ENCODE measurements at places on chromosomes 16 and 17.
A peak's percentile ranks its signal among the peaks of the same experiment; 100 is the strongest.

DNA sequence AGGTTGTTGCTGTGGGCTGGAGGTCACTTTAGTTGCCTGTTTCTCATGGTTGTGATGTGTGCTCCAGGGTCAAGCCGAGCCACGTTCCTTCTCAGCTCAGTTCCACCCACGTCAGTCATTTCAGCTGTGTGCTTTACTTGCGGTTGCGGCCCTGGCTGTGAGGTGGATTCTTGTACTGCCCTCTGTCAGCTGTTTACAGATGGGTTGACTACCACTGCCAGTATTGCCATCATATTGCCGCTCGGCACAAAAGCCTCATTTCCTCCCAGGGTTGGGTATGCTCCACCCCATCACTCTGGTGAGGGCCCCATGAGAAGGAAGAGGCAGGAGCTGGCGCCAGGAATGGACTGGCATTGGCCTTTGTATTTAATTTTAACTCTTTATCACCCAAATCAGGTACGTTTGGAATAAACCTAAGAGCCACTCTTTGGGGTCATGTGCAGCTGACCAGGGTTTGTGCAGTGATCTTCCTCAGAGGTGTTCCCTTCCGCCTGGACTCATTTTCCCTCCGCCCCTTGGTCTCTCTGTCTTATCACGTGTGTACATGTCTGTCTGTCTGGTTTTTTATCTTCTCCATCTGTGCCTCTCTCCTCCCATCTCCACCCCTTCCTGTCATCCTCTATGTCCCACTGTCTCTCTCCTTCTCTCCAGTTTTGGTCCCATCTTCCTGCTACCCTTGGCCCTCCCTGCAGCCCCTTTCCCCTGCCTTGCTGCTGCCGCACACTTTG lies 25.0 kb downstream of the METTL22 start:
- DNase-seq, result no peak

DNA sequence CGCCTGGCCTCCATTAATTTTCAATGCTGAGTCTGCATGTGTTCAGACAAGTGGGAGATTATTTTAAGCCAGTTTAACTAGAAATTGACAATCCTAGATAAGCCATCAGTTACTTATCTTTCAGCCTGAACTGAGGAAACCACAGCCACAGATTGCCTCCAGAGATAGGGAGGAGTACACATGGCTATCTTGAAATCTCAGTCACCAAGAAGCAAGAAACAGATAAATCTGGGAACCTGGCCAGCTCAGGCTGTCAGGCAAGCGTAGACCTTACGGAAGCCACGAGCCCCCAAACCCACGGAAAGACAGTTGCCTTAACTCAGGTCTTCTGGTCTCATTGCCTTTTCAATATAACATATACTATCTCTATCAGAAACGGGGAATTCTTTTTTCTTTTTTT lies 2.0 kb upstream of the GLG1 start:
- no peak for DNase-seq

- DNase-seq, result peak; percentile 23
Observed at GRCh38 chr17:50117202-50118051, 12.5 kb downstream of the SAMD14 start.

- DNase-seq, result no peak
Observed at GRCh38 chr17:77300016-77300686, 159.4 kb downstream of the SEC14L1 start.

- no peak for DNase-seq
Observed at GRCh38 chr17:42913981-42914617, 13.5 kb downstream of the G6PC1 start.

GRCh38 chr16:8026450-8026849 lies 563.9 kb downstream of the TMEM114 start:
- DNase-seq, result no peak

DNA sequence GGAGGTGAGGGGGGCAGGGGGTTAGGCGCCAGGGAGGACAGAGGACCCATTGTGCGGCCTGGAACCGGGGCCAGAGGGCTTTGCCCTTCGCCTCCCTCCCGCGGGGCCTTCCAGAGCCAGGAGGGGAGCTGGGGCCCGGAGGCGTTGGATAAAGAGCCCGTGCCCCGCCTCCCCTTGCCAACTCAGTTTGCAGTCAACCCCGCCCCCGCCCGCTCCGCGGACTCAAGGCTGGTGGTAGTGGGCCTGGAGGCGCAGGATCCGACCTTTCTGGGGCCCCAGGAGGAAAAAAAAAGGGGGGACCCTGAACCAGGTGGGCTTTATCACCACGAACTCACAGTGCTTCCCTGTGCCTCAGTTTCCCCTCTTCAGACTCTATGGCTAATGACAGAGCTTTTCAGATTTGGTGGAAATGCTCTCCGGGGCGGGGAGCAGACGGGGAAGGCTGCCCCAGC lies 2.0 kb upstream of the SPHK1 start:
- DNase-seq, result no peak

DNA sequence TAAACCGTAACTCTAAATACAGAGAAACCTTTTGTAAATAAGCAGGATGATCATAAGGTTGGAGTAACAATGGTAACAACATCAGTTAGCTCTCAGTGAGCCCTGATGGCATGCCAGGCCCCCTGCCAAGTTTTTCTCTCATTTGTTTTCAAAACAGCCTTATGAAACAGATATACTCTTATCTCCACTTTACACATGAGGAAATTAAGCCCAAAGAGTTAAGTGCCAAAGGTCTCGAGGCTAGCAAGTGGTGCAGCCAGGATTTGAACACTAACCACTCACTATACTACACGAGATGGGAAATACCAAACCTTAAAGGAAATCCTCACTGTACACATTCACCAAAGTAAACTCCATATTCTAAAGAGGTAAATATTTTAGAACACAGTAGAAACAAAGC lies 15.0 kb downstream of the USP31 start:
- no peak for DNase-seq
